ENCODE measurements at places on chromosomes 13 and 19. TPM values are rescaled to one million over a fixed set of nuclear protein-coding genes. Genes with fewer than 3 reads are reported as not detected.

The ELSPBP1 gene
- not detected for total RNA-seq

The S1PR5 gene
- 0.55 TPM for total RNA-seq

The KIR2DL3 gene
- not detected for total RNA-seq

DNA sequence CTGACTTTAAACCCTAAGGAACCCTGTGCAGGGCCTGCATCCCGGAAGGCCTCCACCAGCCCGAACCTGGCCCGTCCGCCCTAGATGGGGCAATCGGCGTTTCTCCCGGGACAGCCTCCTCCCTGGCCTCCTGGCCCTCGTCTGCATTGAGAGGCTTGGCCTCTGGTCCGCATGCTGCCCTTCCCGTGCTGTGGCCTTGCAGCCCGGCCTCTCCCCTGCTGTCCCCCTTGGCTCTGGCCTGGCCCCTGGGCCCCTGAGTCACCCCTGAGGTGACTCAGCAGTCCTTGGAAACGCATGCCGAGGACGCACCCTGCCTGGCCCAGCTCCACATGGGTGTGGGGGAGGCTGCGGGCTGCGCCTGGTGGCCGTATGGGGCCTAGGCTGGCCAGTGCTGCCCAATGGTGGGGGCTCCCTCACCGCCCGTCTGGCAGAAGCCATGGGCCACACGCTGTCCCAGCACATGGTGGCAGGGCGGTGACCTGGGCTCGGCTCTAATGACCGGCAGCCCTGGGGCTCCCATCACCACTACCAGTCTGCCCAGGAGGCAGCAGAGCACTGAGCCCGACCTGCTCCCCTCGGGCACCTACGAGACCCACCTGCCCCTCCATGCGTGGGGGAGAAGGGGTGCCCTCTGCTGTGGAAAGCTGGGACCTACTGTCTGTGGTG, 25.7 kb downstream of the SH3GL1 start:
- H3K4me1 ChIP-seq = peaks cover 80% of the 10 kb centered on the region
- no peaks in the 10 kb centered on the region for H3K36me3 ChIP-seq
- peak; percentile 88 for DNase-seq
- no peak overlapping the region for H3K4me3 ChIP-seq
- no peaks in the 10 kb centered on the region for H3K27me3 ChIP-seq

GRCh38 chr19:39906283-39906682, 28.2 kb downstream of the FCGBP start:
- no peaks in the 10 kb centered on the region for H3K4me1 ChIP-seq
- no peak overlapping the region for H3K27ac ChIP-seq
- H3K36me3 ChIP-seq = no peaks in the 10 kb centered on the region
- no peaks in the 10 kb centered on the region for H3K27me3 ChIP-seq

GRCh38 chr13:98772794-98773452, 20.5 kb upstream of the SLC15A1 start:
- no peak overlapping the region for H3K27ac ChIP-seq
- no peak for DNase-seq
- H3K4me3 ChIP-seq = no peak overlapping the region
- no peaks in the 10 kb centered on the region for H3K36me3 ChIP-seq

- H3K27me3 ChIP-seq = no peaks in the 10 kb centered on the region
- H3K36me3 ChIP-seq = no peaks in the 10 kb centered on the region
- no peak overlapping the region for H3K4me3 ChIP-seq
- no peaks in the 10 kb centered on the region for H3K4me1 ChIP-seq
- H3K27ac ChIP-seq = no peak overlapping the region
- no peak for DNase-seq
Measured at GRCh38 chr19:6071875-6072274, 38.4 kb downstream of the RFX2 start.

DNA sequence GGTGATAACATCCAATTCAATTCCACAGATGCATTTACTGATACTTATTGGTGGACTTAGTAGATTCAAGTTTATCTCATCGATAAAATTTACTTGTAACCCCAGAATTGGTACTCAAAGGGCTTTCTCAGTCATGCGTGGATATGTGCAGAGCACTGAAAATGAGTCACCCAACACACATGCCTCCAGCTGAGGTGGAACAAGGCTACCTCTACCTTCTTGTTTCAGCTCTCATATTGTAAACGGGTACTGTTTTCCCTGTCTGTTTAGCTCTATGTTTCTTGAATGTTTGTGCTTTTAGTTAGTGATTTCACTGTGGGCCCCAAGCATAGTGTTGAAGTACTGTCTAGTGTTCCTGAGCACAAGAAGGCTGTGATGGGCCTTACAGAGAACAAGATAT, 1.5 kb downstream of the LRRC63 start:
- no peak overlapping the region for H3K27ac ChIP-seq
- no peaks in the 10 kb centered on the region for H3K4me1 ChIP-seq
- H3K36me3 ChIP-seq = no peaks in the 10 kb centered on the region
- no peak for DNase-seq
- H3K4me3 ChIP-seq = no peak overlapping the region
- H3K27me3 ChIP-seq = no peaks in the 10 kb centered on the region

GRCh38 chr19:39676004-39676403, 20.3 kb downstream of the LGALS16 start:
- H3K4me1 ChIP-seq = no peaks in the 10 kb centered on the region
- no peak overlapping the region for H3K4me3 ChIP-seq
- no peaks in the 10 kb centered on the region for H3K36me3 ChIP-seq
- no peak overlapping the region for H3K27ac ChIP-seq

DNA sequence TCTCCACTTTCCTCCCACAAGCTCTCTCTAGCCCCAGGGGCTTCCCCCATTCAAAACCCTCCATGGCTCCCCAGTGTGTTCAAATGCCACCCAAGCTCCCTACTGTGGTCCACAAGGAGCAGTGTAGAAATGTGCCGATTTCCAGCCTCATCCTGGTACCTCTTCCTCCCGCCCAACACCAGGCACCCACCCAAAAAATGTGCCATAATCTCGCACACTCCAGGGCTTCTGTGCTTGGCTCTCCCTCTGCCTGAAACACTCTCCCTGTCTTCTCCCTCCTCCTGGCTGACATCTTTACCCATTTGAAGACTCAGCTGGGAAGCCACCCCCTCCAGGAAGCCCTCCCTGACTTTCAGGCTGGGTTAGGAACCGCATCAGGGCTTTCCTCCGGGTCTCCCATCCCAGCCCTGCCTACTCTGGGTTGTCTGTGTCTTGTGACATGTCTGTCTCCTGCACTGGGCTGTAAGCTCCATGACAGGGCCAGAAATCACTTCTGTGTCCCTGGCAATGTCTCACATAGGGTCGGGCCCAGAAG, 16.6 kb upstream of the MEIS3 start:
- no peaks in the 10 kb centered on the region for H3K36me3 ChIP-seq
- H3K27ac ChIP-seq = no peak overlapping the region
- H3K4me3 ChIP-seq = no peak overlapping the region
- H3K27me3 ChIP-seq = no peaks in the 10 kb centered on the region

DNA sequence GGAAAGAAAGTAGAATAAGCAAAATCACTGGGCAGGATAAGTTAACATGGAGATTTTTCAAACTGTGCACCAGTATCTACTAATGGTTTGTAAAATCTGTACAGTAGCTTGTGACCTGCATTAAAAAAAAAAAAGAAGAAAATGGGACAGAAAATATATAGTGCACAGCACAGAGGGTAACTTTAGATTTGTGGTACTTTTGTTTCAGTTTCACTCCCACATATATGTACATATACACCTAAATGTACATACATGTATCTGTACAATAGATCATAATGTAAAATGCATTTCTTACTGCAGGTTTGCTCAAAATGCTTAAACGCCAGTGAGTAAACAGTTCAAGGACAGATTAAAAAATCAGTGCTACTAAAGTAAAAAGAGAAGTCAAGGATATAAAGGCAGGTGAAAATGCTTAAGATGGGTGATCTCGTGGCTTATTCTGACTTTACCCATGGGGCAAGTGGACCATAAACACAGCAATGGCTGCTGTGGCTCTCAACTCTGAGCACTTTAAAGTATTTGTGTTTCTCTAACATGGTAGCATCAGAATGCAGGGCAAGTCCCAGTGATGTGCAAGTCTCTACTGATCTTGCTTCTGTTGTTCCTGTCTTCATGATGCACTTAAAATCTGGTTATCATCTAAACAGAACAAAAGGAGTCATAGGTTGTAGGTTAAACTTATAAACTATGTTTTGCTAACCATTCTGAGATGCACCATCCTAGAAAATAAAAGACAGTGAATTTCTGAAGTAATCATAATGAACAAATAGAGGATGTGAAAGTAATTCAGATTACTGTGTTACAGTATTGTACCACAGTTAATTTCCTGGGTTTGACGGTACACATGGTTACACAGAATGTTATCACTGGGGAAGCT, 112.3 kb downstream of the MIPEP start:
- no peaks in the 10 kb centered on the region for H3K27me3 ChIP-seq
- H3K4me3 ChIP-seq = no peak overlapping the region
- no peaks in the 10 kb centered on the region for H3K36me3 ChIP-seq
- no peak for DNase-seq

DNA sequence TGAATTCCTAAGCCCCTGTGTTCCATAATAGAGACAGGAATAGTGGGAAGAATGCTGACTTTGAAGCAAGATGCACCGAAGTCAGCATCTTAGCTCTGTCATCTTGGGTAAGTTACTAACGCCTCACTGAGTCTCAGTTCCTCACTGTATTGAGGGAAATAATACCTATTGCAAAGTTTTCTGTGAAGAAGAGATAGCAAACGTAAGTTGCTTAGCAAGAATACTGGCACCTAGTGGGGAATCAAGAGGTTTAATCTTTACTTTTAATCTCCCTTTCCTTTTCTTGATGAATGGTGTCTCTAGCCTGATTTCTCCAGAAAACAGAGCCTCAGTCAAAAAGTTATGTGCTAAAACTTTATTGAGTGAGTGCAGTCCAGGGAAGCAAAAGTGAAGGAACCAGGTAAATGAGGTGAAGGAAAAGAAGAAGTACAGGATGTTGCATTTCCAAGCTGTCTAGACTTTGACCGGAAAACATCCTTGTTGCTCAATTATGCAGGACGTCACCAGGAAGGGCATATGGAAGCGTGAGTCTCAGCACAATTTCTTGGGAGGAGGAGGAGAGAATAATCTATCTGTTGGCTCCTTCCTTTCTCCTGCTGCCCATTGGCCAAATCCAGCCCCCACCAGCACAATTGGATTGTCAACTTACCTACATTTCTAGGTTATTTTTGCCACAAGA, 210.0 kb downstream of the B3GLCT start:
- no peak for DNase-seq
- no peaks in the 10 kb centered on the region for H3K36me3 ChIP-seq
- H3K4me1 ChIP-seq = no peaks in the 10 kb centered on the region
- H3K27ac ChIP-seq = no peak overlapping the region
- H3K27me3 ChIP-seq = no peaks in the 10 kb centered on the region

GRCh38 chr19:48975947-48976847, 11.1 kb downstream of the FTL start:
- H3K27ac ChIP-seq = no peak overlapping the region
- no peaks in the 10 kb centered on the region for H3K4me1 ChIP-seq
- no peaks in the 10 kb centered on the region for H3K36me3 ChIP-seq
- no peaks in the 10 kb centered on the region for H3K27me3 ChIP-seq
- no peak for DNase-seq

GRCh38 chr13:113499936-113500335, 9.4 kb upstream of the DCUN1D2 start:
- H3K27me3 ChIP-seq = no peaks in the 10 kb centered on the region
- H3K4me1 ChIP-seq = no peaks in the 10 kb centered on the region
- H3K27ac ChIP-seq = no peak overlapping the region
- DNase-seq = no peak
- H3K36me3 ChIP-seq = no peaks in the 10 kb centered on the region
- no peak overlapping the region for H3K4me3 ChIP-seq

DNA sequence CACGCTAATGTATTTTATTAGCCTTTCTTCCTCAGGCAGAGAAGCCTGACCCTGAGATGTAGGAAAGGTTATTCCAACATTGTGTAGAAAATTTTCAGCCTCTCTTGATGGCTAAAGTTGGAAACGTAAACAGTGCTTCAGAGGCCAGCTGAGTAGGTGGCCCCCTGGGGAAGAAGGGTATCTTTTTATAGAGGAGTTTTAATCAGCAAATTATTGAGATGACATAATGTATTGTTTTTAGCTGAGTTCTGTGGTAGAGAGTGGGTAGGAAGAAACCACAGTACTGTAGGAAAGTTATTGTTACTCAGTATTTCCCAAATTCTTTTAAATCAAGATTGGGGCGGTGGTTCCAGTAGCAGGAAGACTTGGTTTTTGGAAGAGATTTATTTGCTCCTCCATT, 268.8 kb downstream of the DLEU7 start:
- no peaks in the 10 kb centered on the region for H3K36me3 ChIP-seq
- no peak overlapping the region for H3K27ac ChIP-seq
- DNase-seq = no peak
- H3K4me3 ChIP-seq = no peak overlapping the region
- no peaks in the 10 kb centered on the region for H3K27me3 ChIP-seq
- H3K4me1 ChIP-seq = peaks cover 11% of the 10 kb centered on the region

DNA sequence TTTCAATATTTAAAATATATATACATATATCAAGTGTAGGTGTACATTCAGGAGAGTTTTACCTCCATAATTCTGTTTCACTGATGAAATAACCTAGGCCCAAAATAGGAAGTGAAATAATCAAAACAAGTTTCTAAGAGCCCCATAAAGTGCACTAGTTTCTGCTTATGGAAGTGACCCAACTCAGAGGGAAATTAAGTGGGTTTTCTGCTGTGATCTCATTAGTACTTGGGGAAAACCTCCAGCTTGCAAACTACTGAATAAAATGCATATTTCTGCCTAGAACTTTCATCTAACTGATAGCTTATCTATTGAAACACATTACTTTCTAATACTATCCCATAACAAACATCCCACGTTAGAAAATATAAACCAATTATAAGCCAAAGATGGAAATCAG, 45.4 kb upstream of the MIR17HG start:
- DNase-seq = no peak
- no peaks in the 10 kb centered on the region for H3K36me3 ChIP-seq
- H3K4me1 ChIP-seq = no peaks in the 10 kb centered on the region

DNA sequence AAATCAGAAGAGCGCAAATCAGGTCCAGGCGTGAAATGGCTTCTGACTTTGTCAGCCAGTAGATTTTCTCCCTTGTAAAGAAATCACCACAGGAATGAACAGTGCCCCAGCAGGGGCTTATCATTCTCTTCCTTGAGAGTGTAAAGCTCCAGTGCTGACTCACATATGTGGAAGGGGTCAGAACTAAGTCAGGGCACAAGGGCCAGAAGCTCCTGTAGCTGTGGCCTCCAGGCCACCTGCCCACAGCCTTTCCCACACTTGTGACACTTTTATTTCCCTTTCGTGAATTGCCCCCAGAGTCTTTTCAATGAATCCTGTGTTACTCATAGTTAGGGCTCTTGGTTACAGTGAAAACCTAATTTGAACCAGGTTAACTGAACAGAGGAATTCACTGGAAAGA, 99.6 kb downstream of the SUCLA2 start:
- no peaks in the 10 kb centered on the region for H3K27me3 ChIP-seq
- H3K27ac ChIP-seq = no peak overlapping the region
- no peak for DNase-seq
- H3K4me1 ChIP-seq = no peaks in the 10 kb centered on the region
- H3K36me3 ChIP-seq = no peaks in the 10 kb centered on the region

DNA sequence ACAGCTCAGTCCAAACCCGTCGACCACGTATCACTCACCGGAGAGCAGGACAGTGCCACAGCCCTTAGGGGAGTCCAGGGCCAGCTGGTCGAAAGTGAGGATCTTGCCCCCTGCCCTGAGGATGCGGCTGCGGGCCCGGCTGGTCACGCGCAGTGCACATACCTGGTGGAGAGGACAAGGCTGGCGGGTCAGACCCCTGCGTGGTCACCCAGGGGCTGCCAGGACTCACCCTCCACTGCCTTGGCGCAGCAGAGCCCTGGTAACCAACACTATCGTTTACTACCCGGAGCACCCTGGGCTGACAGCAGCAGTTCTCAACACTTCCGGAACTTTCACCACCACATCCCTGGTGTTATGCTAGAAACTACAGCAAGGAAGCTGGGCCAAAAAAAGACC, 1.2 kb upstream of the FAM83E start:
- H3K4me3 ChIP-seq = no peak overlapping the region
- no peak overlapping the region for H3K27ac ChIP-seq
- peak; percentile 48 for DNase-seq
- no peaks in the 10 kb centered on the region for H3K27me3 ChIP-seq

Data from pancreas (tissue), 10 donors.